ENCODE measurements at places on chromosomes 4 and X.
A peak's percentile ranks its signal among the peaks of the same experiment; 100 is the strongest.

DNA sequence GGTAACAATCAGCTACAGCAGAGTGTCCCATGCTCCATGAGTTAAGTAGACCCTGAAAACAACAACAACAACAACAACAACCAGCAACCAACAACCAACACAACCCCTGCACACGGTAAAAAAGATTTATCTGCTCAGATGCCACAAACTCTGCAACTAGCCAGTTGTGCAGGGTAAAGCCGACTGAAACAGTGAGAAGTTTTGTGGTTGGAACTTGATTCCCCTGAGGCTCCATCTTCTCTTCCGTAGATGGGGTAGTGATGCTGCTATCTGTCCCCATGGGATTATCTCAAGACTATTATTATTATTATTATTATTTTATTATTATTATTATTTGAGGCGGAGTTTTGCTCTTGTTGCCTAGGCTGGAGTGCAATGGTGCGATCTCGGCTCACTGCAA lies 50.6 kb upstream of the RAPGEF2 start:
- no peak for DNase-seq

GRCh38 chrX:148601034-148601433 lies 100.6 kb downstream of the AFF2 start:
- DNase-seq, result no peak

- DNase-seq, result no peak
Measured at GRCh38 chrX:11504234-11504633, 161.5 kb downstream of the ARHGAP6 start.

GRCh38 chrX:545452-545885 lies 85.1 kb upstream of the SHOX start:
- DNase-seq, result no peak

DNA sequence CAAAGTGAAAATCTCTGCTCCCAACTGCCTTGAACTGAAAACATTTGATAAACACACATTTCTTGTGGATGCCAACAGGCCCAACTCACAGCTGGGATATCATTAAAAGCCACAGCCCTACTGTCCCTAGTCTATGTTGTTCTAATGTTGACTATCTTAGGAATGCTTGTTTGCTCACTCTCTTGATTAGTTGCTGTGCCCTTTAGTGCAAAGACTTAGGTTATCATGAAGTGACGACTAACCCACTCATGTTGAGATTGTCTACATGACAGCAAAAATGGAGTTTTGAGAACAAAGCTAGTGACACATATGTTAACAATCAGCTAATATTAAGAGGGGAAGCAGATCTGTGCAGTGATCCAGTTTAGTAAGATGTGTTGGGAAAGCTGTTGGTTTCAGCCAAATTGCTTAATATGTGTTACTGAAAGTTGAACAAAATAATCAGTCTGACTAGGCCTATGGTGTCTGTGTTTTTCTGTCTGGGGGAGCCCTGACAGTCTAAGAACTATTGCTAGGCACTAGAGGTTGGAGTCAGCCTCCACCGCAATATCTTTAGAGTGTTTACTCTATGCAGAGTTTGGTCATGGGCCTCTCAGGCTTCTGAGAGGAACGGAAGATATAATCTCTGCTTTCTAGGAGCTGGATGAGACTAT lies 125.5 kb downstream of the ATG4A start:
- DNase-seq, result no peak

DNA sequence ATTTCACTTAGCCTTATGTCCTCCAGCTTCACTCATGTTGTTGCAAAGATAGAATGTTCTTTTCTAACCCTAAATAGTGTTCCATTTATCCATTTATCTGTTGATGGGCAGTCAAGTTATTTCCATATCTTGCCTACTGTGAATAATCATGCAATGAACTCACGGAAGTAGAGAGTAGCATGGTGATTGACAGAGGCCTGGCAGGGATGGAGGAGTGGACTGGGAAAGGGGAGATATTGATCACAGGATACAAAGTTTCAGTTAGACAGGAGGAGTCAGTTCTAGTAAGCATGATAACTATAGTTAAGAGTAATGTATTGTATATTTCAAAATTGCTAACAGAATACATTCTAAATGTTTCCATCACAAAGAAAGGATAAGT lies 10.3 kb upstream of the CLNK start:
- no peak for DNase-seq

- DNase-seq, result no peak
Measured at GRCh38 chr4:171813526-171814250, 484 bp downstream of the GALNTL6 start.

- no peak for DNase-seq
Measured at GRCh38 chr4:133147921-133148689, 989 bp upstream of the PCDH10 start.

- DNase-seq, result peak; percentile 94
Measured at GRCh38 chrX:48676106-48676892, 7.3 kb upstream of the WAS start.

GRCh38 chrX:128891554-128891953 lies 631.7 kb downstream of the SMARCA1 start:
- DNase-seq, result no peak

GRCh38 chr4:154073107-154073822 lies 284.4 kb upstream of the SFRP2 start:
- no peak for DNase-seq

- DNase-seq, result no peak
Measured at GRCh38 chrX:110806145-110806544, 10.5 kb upstream of the CHRDL1 start.

Data from T-helper 1 cell (primary cell).